NCI-H446 (cell line): ENCODE measurements at places on chromosomes 7 and 10.

GRCh38 chr10:3528271-3528670, 256.7 kb downstream of the KLF6 start:
- DNase-seq: no peak

- DNase-seq: no peak
Measured at GRCh38 chr7:123787220-123788007, 38.6 kb upstream of the WASL start.

GRCh38 chr10:114751856-114752255, 69.7 kb upstream of the FHIP2A start:
- DNase-seq: no peak

DNA sequence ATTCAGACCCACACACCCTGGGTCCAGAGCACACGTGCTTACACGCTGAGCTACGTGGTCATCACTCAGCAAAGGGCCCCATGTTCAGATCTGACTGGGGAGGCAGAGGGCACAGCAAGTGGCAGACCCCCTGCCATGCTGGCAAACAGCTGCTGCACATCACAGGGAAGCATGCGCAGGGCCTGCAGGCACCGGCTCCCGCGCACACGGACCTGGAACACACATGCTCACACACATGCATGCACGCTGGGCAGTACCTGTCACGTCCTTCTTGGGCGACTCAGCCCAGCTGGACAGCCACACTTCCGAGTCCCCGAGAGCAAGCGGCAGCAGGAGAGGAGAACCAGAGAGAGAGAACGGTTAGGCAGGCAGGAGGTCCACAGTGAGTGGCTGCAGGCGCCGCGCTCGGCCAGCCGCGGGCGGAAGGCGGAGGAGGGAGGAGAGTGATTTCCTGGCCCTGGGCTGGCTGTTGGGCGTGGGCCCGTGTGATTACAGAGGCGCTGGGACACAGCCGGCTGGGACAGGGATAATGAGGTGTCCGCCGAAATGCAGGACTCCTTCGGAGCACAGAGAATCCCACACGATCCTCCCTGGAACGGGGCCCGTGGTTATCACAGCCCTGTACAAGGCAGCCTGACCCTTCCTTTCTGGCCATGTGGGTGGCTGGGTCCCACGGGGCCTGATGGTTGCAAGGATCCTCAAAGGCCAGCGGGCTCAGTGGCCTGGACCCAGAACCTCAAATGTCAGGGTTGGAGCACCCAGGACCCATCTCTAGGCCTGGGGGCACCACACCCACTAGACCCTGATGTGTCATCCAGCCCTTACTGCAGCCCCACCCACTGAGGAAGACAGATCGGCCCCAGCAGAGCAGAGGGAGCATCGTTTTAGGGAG, 175.1 kb downstream of the NEURL1 start:
- no peak for DNase-seq

DNA sequence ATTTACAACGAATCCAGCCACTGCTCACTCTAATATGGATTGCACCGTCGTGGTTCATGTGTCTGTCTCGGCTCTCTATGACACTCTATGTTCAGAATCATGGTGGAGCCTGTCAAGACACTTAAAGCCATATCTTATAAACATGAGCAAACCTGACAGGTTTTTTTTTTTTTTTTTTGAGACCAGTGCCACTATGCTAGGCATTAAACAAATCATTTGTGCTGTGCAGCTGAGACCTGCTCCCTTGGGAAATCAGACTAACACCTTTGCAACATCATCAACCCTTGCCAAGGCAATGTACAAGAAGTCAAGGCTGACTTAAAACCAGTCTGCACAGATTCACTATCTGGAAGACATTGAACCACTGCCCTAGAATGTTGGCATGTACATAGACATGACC, 181.2 kb upstream of the ANK3 start:
- no peak for DNase-seq

GRCh38 chr10:44070282-44070681, 314.6 kb downstream of the CXCL12 start:
- DNase-seq: no peak

DNA sequence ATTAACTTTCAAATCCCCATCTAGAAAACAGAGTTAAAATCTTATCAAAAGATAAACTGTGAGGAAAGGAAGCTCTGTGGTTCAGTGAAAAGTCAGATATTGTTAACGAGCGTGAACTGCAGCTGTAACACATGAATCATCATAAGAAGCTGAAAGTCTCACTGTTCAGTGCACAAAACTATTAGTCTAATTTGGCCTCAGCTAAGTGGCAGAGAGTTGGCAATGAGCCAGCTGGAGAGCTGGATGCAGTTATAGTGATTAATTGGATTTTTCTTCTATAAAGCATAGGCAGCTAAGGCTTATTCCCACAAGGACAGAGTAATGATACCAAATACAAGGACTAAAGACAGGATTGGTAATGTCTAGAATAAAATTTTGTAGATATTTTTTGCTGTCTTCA, 101.1 kb upstream of the ABCB5 start:
- DNase-seq: peak; percentile 99

GRCh38 chr10:79375321-79376077, 28.2 kb downstream of the PPIF start:
- no peak for DNase-seq

DNA sequence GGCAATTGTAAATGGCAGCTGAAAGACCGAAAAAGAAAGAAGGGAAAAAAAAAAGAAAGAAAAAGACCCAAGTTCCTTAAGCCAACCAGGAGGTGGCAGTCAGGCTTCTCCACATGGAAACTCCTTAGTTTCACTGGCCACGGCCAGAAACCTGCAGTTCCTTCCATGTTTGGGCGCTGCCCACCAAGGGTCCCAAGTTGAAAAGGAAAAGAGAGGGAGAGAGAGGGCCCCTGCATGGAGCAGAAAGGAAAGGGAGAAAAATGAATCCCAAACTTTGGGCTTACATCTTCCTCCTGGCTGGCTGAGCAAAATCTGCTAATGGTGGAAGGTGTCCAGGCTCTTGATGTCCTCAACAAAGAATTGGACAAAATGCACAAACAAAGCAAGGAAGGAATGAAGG, 31.8 kb upstream of the ABCA13 start:
- DNase-seq: no peak

- no peak for DNase-seq
Measured at GRCh38 chr10:110399106-110399964, 94.6 kb upstream of the SMNDC1 start.

- DNase-seq: no peak
Measured at GRCh38 chr10:131078131-131078881, 233.2 kb downstream of the TCERG1L start.

DNA sequence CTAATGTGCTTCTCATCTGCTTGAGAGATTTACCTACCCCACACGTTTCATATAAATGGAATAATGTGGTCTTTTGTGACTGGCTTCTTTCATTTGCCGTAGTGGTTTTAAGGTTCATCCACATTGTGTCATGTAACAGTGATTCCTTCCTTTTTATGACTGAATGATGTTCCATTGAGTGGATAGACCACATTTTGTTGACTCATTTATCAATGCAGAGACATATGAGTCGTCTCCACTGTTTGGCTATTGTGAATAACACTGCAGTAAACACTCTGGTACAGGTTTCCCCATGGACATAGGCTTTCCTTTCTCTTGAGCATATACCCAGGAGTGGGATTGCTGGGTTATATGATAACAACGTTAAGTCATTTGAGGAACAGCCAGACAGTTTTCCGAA, 2.0 kb upstream of the AOC1 start:
- no peak for DNase-seq

GRCh38 chr7:106598663-106599342, 62.2 kb downstream of the CCDC71L start:
- no peak for DNase-seq

DNA sequence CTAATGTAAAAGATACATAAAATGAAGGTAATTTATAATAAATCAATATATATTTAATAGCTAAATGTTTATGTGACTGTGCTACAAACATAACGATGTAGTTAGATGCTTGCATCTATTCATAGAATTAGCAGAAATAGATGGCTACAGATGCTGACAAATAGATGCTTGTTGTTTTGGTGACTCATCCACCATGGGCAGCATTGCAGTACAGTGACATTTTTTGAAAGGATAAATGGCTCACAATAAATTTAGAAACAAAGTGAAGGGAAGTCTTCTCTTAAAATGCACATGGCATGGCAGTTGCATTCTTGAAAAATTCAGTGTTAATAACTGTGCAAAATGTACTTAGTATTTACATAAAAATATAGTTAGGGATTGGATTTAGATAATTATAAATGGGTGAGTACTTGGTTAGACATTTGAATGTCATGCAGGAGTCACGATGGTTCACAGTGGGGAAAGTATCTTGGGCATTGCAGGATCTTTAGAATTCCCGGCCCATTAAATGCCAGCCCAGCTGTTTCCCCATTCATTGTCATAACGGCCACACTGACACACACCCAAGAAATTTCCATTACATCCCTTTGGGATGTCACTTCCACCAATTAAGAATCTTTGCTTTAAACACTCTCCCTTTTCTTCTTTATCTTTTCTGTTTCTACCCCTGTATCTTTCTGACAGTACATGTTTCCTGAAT, 564.1 kb downstream of the ATRNL1 start:
- no peak for DNase-seq

DNA sequence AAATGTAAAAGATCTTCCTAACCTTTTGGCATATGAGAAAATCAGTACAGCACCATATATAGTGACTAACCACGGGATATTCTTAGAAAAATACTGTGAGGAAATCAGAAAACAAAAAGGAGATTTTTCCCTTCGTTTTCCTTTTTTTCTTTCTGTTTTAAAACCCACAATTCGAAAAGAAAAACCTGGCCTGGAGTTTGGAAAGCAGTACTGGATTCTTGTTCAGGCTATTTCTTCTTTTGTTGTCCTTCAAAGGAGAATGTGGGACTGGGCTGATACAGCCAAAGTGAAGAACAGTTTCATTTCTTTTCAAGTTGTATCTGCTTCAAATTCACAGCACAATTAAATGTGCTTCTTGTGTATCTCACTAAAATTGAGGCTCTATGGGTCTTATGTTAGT, 156.8 kb upstream of the PHYHIPL start:
- no peak for DNase-seq

DNA sequence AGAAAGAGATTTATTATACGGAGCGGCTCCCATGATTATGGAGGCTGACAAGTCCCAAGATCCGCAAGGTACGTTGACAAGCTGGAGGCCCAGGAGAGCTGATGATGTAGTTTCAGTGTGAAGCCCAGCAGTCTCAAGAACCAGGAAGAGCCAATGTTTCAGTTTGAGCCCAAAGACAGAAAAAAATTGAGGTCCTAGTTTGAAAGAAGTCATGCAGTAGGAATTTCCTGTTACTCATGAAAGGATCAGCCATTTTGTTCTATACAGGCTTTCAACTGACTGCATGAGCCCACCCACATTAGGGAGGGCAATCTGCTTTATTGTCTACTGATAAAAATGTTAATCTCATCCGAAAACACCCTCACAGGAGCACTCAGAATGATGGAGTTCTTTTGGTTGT, 51.5 kb downstream of the CCDC71L start:
- DNase-seq: no peak

- DNase-seq: no peak
Measured at GRCh38 chr10:12568391-12569009, 219.2 kb downstream of the CAMK1D start.

- no peak for DNase-seq
Measured at GRCh38 chr7:94276795-94277194, 117.9 kb upstream of the COL1A2 start.

- DNase-seq: no peak
Measured at GRCh38 chr10:74163319-74164068, 12.5 kb downstream of the ADK start.

DNA sequence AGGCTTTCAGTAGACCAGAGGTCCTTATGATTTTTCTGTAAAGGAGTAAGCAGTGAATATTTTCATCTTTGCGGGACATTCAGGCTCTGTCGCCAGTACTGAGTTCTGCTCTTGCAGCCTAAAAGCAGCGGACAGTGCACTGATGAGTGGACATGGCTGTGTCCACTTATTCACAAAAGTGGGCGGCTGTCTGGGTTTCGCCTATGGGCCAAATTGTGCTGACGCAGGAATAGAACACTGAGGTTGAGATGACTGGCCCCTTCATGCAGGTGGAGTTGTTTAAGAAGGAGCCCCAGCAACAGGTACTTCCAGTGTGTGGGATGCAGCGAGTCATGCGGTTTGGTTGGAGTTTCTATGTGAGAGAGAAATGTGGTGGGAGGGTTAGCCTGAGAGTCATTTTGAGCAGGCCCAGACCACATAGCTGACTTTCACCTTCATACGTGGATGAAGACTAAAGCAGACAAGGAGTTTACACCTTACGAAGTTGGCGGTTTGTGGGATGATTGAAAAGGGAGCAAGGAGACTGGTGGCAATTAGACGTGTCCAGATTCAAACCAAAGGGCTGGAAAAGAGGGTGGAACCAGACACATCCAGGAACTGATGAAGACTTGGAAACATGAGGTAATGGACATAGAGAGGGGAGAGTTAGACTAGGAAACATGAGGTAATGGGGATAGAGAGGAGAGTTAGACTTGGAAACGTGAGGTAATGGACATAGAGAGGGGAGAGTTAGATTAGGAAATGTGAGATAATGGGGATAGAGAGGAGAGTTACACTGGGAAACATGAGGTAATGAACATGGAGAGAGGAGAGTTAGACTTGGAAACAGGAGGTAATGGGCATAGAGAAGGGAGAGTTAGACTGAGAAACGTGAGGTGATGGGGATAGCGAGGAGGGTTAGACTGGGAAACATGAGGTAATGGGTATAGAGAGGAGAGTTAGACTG, 38.2 kb downstream of the WDR37 start:
- DNase-seq: no peak

- peak; percentile 57 for DNase-seq
Measured at GRCh38 chr10:21526860-21527597, 1.5 kb upstream of the SKIDA1 start.

- no peak for DNase-seq
Measured at GRCh38 chr10:119693262-119693957, 32.4 kb upstream of the INPP5F start.

GRCh38 chr7:11612737-11613136, 219.3 kb downstream of the THSD7A start:
- no peak for DNase-seq

DNA sequence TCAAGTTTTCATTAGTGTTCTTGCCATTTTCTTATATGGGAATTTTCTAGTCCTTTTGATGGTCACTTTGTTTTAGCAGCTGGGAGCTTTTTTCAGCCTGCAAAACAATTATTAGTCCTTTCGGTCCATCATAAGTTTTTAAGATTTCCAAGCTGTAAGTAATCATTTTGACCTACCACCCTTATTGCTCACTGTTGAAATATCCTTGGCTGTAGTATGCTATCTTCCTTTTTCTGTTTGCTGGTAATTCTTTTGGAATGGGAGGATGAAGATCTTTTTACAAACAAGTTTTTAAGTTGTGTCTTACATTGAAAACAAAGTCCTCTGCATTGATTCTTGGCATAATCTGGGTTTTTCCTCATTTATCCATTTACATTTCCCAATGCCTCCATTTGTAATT, 24.0 kb downstream of the BZW2 start:
- DNase-seq: no peak

DNA sequence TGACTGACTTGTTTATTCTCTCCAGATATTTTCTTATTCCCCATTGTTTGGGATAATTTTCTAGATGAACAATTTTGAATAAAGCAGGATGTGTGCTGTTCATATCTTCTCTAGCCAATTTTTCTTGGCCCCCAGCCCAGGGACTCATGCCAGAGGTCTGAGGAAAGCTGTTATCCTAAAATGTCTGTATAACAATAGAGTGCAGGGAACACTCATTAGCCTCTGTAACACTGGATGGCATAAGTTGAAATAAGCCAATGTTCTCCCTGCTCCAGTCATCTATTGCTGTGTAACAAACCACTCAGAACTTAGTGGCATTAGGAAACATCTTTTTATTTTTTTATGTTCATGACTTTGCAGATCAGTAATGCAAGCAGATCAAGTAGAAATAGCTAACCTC, 121.7 kb upstream of the TRIM24 start:
- DNase-seq: peak; percentile 94
